ENCODE measurements at places on chromosomes 1 and 21.

DNA sequence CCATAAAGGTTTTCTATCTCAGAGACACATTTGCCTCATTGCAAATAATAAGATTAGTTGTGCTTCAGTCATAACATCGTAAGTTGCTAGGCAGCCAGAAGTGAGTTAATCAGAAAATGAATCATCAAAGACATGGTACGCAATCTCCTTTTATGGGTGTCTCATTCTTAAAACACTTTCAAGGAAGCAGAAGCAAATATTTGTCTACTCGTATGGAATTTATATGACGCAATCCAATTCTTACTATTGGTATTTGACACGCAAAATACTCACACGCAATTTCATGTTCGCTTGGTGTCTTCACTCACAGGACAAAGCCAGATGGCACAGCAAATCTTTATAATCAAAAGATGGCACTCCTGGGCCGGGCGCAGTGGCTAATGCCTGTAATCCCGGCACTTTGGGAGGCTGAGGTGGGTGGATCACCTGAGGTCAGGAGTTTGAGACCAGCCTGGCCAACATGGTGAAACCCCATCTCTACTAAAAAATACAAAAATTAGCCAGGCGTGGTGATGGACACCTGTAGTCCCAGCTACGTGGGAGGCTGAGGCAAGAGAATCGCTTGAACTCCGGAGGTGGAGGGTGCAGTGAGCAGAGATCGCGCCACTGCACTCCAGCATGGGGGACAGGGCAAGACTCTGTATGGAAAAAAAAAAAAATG, 56.4 kb downstream of the HLCS start:
- peak; percentile 31 for DNase-seq

GRCh38 chr1:49213301-49213700, 436.6 kb upstream of the BEND5 start:
- no peak for DNase-seq

DNA sequence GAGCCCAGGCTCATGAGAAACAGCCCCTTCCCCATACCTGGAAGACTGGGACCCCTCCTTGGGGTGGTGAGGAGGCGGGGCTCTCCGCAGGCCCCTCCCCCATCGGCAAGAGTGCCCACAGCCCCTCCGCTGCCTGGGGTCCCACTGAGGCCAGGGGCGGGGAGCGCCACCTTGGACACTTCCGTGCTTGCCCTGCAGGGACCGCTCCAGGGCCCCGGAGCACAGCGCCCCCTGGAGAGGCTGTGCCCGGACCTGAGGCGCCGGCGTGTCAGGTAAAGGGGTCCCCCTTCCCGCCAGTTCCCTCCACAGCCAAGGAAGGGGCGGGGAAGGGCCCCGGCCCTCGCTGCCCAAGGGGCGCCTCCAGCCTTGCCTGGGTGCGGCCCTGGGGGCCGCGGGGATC, 21.5 kb downstream of the INAVA start:
- DNase-seq = peak; percentile 43

- DNase-seq = no peak
These were observed 9.4 kb upstream of the LMNA start for GRCh38 chr1:156104861-156105832.

GRCh38 chr1:238029126-238029525, 138.4 kb upstream of the ZP4 start:
- no peak for DNase-seq

- DNase-seq = peak; percentile 67
These were observed 31.1 kb upstream of the HSD3B1 start for GRCh38 chr1:119475866-119476439.

GRCh38 chr1:92080128-92080985, at the start of gene BTBD8:
Gene BTBD8 (plus strand): TSS chr1:92080345. CDS start chr1:92080572, 227 bp downstream.
- peak; percentile 72 for DNase-seq

DNA sequence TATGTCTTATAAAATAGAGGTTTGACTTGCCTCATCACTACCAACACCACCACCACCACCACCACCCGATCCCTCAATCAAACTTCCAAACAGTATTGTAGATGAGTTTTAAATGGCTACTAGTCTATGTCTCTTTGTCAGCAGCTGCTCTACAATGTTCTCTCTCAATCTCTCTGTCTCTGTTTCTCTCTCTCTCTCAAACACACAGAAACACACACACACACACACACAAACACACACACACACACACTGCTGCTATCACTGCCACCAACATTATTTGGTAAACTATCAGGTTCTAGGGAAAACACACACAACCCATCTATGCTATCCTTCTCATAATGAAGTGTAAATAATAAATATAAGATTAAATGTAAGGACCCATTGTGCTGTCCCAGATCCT, 2.4 kb downstream of the TNFSF4 start:
- DNase-seq = no peak

DNA sequence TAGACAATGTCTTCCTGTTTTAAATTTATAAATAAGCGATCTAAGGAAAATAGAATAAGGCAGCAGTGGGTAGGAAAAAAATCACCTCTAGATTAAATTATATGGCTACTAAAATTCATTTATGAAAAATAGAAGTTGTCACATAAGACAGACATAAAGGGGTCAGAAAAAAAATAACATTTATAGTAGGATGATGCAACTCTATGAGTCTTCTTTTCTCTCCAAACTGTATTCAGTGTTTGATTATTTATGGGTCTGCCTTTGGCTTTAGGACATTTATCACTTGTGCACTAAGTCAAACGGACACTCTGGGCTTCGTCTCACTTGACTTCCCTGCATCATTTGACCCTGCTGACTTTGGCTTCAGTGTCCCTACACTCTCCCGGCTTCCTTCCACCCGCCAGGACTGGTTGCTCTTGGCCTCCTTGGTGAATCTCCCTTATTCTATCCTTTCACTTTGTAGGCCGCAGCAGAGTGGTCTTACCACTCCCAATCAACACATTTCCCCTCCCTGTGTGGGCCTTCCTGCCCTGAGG, 47.0 kb upstream of the DESI2 start:
- no peak for DNase-seq

- no peak for DNase-seq
These were observed 100.7 kb downstream of the RGL1 start for GRCh38 chr1:183905508-183906113.

GRCh38 chr1:159076438-159077119, at the start of gene AIM2:
Gene AIM2 (minus strand): TSS chr1:159076766. CDS start chr1:159073499, 3,267 bp downstream.
- no peak for DNase-seq

GRCh38 chr21:27293239-27293638, 326.4 kb upstream of the ADAMTS5 start:
- no peak for DNase-seq

- DNase-seq = no peak
These were observed 874 bp downstream of the FAAP20 start for GRCh38 chr1:2193514-2194281.

DNA sequence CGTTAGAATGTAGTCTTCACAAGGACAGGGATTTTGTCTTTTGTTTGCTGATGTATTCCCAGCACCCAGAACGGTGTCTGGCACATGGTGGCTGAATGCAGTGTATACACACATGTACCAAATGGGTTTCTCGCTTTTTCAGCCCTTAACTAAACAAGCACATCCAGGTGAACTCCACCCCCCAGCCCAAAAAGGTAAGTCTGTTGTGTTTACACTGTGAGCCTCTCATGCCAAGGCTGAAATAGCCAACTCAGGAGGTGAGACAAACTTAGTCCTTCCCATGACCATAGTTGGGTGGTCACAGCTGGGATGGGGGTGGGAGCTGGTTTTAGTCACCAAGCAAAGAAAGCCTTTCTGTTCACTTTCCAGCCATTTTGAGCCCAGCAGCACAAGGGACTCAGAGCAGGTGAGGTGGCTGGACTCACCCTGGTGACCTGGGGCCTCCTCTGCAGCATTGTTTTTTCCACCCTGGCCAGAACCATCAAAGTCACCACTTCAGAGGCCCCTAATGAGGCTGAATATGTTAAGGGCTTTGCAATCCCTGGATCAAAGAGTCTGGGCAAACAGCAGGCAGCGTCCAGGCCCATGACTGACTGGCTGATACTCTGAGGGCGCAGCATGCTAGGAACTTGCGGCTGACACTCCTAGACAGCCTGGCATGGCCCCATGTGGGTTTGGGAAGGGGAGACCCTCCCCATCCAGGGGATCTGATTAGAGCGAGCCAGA, 8.7 kb downstream of the TENT5B start:
- no peak for DNase-seq

- peak; percentile 75 for DNase-seq
These were observed 4.3 kb upstream of the NADK start for GRCh38 chr1:1782399-1783221.

GRCh38 chr1:160083968-160084770, 2.8 kb downstream of the KCNJ9 start:
- peak; percentile 67 for DNase-seq

DNA sequence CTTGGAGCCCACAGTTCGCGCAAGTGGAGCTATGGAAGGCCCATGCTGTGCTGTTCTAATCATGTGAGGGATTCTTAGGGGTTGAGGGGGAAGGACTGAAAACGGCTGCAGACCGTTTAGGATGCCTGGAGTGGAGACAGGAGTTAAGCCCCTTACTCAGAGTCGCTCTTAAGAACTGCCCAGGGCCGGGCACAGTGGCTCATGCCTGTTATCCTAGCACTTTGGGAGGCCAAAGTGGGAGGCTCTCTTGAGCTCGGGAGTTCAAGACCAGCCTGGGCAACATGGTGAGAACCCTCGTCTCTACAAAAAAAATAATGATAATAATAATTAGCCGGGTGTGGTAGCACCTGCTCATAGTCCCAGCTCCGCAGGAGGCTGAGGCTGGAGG, 1.1 kb downstream of the ZNF672 start:
- no peak for DNase-seq

GRCh38 chr1:26768755-26769154, 19.0 kb upstream of the PIGV start:
- no peak for DNase-seq

GRCh38 chr1:198678901-198679329, 40.1 kb downstream of the PTPRC start:
- DNase-seq = no peak

DNA sequence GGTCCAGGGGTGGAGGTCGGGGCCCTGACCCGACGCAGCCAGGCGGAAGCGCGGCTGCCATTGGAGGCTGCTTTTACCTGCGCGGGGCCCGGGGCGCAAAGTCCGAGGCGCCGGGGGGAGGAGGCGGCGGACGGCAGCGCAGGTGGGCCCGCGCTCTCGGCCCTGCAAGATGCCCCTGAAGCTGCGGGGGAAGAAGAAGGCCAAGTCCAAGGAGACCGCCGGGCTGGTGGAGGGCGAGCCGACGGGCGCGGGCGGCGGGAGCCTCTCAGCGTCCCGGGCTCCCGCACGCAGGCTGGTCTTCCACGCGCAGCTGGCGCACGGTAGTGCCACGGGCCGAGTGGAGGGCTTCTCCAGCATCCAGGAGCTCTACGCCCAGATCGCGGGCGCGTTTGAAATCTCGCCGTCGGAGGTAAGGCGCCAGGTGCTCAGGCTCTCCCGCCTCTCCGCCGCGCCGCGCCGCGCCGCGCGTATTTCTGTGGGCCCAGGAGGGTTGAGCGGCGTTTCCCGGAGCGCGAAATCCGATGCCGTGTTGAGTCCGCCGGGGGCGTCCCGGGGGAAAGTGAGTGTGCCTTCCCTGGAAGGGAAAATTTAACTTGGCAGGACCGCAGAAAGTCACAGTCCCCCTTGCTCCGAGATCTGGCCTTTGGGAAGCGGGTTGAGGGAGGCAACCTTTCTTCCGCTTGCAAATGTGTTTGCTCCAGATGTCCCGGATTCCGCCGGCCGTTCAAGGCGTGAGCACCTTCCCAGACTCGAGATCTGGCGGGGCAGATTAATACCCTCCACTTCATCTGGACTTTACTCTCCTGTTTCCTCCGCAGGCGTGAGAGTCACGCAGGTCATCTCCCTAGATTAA, at the start of gene GIPC2:
Gene GIPC2 (plus strand): TSS at position 41 of the 853 bp plus-strand sequence. CDS start 129 bp downstream, at position 170.
- peak; percentile 36 for DNase-seq

GRCh38 chr1:59223989-59224634, 72.8 kb upstream of the FGGY start:
- no peak for DNase-seq

DNA sequence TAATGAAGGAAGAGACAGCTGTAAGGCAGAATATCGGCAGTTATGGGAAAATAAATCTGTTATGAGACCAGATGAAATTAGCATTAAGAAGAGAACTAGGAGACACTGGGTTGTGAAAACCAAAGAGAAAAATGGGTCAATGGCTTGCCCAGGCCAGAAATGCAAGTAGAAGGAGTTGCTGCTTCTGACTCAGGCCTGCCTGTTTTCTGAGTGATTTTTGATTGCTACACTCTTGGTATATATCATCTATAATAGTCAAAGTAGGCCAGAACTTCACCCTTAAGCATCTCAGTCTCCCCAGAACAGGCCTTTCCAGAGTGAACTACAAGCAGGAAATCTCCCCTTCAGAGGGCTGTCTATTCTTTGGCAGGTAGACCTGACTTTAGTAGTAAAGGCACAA, 107.0 kb downstream of the NRIP1 start:
- DNase-seq = no peak

DNA sequence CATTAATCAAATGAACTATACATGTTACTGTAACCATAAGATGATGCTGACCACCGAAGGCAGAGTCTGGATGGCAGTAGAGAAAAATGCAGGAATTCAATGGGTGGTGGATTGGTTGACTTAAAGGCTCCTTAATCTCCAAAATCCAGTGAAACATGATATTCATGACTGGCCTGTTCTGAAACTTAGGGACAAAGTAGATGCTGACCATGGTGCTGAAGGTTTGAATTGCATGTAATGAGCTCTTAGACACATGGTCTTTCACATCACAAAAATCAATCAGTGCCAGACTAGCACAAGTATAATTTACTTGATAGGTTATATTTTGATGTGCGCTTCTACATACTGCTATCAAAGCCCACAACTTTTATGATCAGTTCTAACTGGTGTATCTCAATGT, 30.9 kb upstream of the NTMT2 start:
- no peak for DNase-seq

DNA sequence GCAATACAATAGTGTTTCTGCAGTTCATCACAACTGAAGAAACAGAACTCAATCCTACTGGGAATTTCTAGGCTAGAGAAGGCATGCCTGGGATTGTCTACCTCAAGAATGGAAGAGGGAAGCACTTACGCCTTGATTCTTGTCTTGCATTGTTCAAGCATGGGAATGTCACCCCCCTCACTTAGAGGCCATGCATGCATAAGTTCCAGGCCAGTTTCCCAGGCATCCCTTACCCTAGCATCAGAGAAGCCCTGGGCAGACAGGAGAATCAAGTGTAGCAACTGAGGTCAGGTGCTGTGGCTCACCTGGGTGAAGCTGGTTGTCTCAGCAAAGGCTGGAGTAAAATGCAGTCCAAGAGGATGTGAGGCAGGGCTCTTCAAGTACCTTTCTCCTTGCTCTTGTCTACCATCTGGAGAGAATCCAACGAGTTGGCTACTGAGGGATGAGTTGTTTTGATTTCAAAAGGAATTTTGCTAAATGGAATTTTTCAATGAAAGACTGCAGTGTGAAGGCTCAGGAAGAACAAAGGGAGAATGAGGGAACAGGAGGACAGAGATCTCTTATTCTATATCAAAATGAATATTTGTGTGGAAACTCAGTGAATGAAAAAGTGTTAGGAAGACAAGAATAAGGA, 174.3 kb downstream of the NEK7 start:
- no peak for DNase-seq

- no peak for DNase-seq
These were observed 40.0 kb downstream of the NFIA start for GRCh38 chr1:61122389-61122788.

DNA sequence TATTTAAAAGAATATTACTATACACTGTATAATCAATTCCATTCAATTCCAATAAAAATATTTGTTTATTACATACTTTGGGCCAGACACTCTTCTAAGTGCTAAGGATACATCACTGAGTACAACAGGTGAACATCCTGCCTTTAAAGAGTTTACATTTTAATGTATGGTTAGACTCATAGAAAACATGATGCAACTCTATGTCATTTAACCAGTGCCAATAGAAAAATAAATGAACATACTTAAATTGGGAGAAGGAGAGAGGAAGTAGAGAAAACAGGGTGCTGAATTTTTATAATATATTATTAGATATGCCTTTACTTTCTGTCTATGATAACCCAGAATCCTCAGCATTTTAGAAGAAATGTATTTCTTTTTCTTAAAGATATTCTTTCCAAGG, 119.2 kb downstream of the TSEN15 start:
- DNase-seq = no peak

Measured in Calu3 (cell line).